ENCODE measurements at places on chromosomes 3 and 15.
A peak's percentile ranks its signal among the peaks of the same experiment; 100 is the strongest.

DNA sequence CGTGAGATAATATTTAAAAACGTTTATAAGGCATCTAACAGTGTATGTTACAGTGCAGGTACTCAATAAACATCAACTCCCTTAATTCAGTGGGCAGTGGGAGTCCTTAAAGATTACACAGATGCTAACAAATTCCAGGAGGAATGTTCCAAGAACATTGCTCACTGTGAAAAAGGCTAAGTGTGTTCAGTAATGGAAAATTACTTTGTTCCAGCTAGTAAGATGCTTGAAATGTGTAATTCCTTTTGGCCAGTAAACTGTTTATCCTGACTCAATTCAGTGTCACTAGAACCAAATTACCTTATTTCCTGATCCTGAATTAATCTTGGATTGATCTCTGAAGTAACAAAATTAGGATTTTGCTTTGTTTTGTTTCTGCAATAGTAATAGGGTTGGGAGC is 54.2 kb upstream of the SEMA6D start:
- no peak for DNase-seq

DNA sequence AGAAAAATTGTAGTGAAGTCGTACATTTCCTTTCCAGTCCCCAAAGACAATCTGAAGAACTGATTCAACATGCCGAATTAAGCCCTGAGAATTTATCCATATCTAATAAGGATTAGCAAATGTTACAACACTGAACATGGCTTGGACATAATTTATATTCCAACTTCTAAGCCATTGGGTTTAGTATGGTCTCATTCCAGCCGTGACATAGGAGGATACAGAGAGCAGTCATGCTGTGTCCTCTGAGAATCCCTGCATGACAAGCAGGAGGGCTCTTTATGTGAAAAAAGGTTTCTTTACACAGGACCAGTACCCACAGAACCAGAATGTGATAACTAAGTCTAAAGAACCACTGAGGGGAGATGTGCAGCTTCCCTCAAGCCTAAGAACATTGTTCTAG is 231.9 kb upstream of the WNT5A start:
- DNase-seq: no peak

- DNase-seq: no peak
Observed at GRCh38 chr3:183988216-183988790, 29.4 kb downstream of the ABCC5 start.

DNA sequence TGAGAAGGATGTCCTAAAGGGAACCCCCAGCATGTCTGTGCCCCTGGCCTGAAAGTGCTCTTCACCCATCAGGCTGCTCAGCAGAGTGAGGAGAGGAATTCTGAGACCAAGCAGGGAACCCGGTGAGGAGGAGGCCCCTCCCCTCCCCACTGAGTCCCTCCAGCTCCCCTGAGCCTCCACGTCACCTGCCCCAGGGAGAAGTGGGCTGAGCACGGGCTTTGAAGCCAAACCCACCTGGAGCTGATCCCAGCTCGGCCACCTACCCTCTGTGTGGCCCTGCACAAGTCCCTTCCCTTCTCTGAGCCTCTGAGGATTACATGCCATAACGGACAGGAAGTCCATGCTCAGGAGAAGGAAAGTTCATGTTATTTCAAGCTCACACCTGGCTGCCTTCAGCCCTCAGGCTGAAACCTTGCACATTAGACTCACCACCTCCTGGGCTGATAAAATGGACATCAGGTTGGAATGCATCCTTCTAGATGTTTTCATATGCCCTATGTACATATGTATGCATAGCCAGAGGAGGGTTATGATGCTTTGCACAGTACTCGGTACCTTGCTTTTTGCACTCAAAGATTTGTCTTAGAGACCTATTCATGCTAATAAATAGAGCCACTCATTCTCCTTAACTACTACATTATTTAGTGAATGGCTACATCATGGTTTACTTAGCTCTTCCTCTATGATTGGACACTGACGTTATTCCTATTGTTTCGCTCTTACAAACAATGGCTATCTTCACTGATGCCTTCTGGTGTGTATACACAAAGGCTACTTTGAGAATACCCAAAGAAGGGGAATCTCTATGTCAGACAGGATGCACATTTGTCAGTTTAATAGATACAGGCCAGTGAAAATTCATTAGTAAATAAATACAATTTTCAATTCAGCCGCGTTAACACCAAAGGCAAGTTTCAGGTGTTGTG is 31.6 kb upstream of the GATA2 start:
- DNase-seq: no peak

GRCh38 chr3:99620976-99621375 is 17.4 kb upstream of the COL8A1 start:
- no peak for DNase-seq

GRCh38 chr15:70149667-70150404 is 52.1 kb upstream of the TLE3 start:
- DNase-seq: no peak

- DNase-seq: no peak
Observed at GRCh38 chr3:66722675-66723074, 221.9 kb upstream of the LRIG1 start.

DNA sequence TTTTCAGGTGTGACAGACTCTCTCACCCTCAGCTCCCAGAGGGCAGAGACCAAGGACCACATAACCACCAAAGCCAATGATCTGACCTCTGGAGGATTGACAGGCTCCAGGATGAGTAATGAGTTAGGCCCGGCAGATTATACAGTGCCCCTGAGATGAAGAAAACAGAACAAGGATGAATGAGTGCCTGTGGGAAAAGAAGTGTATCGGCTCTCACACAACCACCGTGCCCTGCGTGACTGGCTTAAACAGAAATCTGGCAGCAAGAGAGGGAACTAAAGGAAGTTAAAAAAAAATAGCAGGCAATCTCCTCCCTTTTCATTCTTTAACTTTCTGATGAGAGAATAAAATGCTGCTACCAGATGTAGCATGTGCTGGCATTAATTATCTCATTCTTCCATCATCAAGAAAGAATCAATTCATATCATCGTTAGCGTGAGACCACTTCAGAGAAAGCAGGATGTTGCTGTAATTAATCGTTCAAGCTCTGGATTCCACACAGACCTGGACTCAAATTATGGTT is 227.5 kb upstream of the COL8A1 start:
- DNase-seq: no peak

GRCh38 chr3:120839120-120839519 is 68.9 kb upstream of the STXBP5L start:
- no peak for DNase-seq

DNA sequence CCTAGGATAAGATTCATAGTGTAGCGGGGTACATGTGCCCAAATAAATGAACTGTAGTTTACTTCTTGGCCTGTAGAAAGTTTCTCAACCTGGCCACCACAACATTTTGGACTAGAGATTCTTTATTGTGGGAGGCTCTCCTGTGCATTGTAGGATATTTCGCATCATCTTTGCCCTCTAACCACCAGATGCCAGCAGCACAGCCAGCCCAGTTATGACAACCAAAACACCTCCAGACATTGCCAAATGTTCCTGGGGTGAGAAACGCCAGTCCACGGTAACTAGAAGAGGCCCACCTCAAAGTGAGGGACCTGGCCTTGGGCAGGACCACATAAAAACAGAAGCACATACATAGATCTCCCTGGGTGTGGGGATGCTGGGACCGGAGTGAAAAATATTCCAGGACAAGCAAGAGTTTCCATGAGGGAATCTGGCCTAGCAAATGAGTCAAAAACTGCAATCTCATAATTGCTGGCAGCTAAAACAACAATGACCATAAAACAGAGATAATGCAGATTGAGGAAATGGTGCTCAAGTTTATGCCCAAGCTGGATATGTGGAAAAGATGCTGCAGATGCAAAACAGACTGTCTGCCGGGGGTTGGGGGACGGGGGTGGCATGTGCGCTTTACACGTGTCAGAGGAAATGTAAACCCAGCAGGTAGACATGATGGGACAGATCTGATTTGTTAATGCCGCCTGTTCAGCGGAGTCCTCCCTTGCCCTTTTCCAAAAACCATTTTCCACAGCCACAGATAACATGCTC is 39.7 kb downstream of the ARHGEF3 start:
- DNase-seq: no peak

- DNase-seq: no peak
Observed at GRCh38 chr3:72312339-72312738, 527.4 kb upstream of the PROK2 start.

GRCh38 chr3:109460961-109461360 is 123.6 kb upstream of the DPPA4 start:
- DNase-seq: no peak

DNA sequence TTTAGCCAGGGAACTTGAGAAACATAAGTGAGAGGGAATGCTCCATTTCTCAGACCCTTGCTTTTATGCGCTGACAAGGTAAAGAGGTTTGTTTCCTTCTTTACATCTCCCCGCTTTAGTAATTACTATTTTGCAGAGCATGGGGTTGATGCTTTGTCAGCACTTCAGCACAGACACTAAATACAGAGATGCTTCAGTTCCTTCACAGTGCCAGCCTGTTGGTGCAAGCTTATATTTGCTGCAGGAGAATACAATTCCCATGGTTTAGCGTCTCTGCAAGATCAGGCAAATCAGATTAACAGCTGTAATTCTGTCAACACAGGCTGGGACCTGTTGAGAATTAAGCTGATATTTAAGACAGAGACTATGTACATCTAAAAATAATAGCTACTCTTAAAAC is 2.9 kb downstream of the FMN1 start:
- DNase-seq: no peak

DNA sequence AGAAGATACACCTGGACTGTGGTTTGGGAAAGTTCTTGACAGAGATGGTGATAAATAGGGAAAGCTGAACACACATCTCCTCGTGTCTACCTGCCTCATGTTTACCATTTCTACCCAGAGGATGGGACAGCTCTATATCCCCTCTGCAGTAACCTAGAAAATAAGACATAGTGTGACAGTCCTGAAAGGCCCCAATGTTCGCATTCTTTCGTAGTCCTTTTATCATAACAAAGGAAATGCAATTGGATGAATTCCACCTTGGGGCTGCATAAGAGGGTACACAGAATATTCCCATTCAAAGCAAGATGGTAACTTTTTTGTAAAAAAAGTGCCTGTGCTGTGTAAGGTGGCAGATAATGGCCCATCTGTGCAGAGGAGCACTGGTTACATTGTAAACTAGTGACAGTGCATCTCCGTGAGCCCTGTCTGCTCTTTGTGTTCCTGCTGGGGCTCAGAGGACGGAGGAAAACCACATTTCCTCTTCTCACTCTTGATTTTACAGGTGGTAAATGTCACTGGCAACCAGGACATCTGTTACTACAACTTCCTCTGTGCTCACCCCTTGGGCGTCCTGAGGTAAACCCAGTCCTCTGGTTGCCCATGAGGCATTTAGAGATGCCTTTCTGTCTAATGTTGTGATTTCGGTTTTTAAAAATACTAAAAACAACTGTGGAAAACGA is 74.3 kb downstream of the SIDT1 start:
- peak; percentile 0 for DNase-seq

DNA sequence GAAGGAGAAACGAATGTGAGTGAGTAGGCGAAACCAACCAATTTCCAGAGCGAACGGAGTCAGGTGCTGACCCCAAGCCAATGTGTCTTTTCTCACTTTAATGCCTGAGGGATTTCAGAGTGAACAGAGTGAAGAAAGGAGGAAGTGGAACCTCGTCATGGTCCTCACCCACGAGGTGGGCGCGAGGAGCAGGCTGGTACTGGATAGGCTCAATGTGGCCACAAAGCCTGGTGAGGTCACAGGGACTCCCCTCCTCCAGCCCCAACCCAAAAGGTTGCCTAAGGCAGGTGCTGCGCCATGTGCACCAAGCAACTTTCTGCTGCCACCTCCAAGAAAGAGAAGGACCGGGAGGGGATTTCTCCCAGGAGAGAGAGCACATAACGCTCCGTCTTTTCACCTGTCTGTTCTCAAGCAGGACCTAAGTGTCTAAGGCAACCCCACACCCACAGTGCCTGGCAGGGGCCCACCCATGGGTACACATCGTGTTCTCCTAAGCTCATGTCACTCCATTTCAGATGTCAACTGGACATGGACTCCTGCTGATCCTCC is 3.8 kb downstream of the NRROS start:
- DNase-seq: no peak

- DNase-seq: no peak
Observed at GRCh38 chr3:41600616-41601015, 361.3 kb downstream of the ULK4 start.

DNA sequence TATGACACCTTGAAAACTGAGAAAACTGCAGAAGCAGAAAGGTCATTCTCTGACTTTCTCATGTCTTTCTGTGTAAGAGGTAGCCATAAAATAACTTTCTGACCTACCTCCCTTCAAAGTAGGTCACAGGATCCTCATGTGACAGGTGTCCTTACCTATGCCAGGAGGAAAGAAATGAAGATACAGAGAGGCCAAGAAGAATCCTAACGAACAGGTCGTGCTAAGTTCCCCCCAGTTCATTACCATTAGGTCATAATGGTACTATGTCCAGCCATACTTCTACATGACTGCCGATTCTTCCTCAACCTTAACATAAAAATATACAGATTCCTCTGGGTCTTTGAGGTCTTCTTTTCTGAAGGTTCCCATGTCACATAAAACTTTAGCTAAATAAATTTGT is 118.6 kb downstream of the FOXB1 start:
- no peak for DNase-seq

GRCh38 chr3:195897081-195897852 is 11.1 kb downstream of the TNK2 start:
- DNase-seq: no peak

GRCh38 chr15:61364871-61365270 is 135.8 kb upstream of the RORA start:
- DNase-seq: no peak

DNA sequence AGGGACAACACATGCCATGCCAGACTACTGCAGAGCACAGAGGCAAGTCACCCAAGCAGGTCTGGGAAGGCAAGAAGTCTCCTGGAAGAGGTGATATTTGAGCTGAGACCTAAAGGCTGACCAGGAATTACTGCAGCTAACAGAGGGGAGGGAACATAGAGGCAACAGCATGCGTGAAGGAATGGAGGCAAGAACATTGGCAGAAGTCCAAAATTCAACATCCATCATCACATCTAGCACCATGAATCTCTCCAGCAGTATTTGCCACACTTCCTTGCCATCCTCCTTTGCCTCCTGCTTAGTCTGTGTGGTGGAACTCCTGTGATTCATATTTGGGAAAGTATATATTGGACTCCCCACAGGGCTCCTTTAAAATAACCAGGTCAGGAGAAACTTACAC is 870 bp upstream of the TSEN2 start:
- DNase-seq: no peak

DNA sequence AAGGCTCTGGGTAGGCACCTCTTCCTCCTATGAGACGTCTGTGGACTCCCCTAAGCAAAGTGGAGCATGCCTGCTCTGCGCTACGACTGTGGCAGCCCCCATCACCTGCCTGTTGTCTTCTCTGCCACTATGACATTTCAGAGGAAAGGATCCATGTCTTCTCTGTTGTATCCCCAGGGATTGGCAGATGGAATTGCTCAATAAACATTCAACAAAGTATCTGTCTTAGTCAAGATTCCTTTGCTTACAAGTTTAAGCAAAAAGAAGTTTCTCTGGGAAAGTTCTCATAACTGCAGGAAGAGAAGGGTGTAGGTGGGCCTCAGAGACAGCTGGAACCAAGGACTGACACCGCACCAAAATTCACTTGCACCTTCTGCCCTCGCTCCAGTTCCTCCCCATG is 34.3 kb downstream of the AMOTL2 start:
- DNase-seq: no peak

- DNase-seq: no peak
Observed at GRCh38 chr3:169522595-169523529, 140.7 kb downstream of the MECOM start.

- no peak for DNase-seq
Observed at GRCh38 chr15:31235311-31236183, 91.1 kb upstream of the KLF13 start.
